Sigmoid colon (tissue), 7 donors: ENCODE measurements at places on chromosomes 3 and 15. TPM values are rescaled to one million over a fixed set of nuclear protein-coding genes. Genes with fewer than 3 reads are reported as not detected.
A peak's percentile ranks its signal among the peaks of the same experiment; 100 is the strongest.

GRCh38 chr15:84605554-84605882 is 4.7 kb downstream of the ZSCAN2 start:
- no peak for DNase-seq

- DNase-seq = no peak
These were observed 6.0 kb downstream of the SNRPA1 start for GRCh38 chr15:101288905-101289513.

- DNase-seq = no peak
These were observed 397.0 kb downstream of the EPHA3 start for GRCh38 chr3:89504432-89504831.

DNA sequence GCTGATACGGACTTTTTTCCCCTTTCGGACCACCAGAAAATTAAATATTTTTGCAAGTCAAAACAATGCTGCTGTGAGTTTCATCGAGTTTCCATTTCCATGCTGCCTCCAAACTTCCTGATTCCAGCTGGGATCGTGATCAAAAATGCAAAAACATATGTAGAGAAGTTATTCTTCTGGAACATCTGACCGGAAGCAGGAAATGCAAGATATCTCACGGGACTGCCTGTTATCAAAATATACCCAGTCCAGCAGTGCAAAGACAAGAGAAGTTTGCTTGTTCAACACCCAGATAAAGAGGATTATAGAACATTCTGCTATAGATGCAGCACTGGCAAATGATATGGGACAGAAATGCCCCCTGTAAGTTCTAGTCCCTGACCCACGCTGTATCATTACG is 726.7 kb upstream of the NR2F2 start:
- DNase-seq = no peak

Gene CFAP100
- total RNA-seq = not detected

- no peak for DNase-seq
These were observed 22.9 kb downstream of the SIAH2 start for GRCh38 chr3:150739877-150740645.

- peak; percentile 33 for DNase-seq
These were observed 22.2 kb downstream of the SEMA3G start for GRCh38 chr3:52422669-52423068.

GRCh38 chr15:55060836-55061235 is 135.9 kb downstream of the RSL24D1 start:
- DNase-seq = no peak

- DNase-seq = no peak
These were observed 244.1 kb downstream of the CNTN3 start for GRCh38 chr3:74370342-74370741.

Gene ATP13A5
- total RNA-seq = not detected

Gene DPH6
- 9.6 TPM for total RNA-seq

DNA sequence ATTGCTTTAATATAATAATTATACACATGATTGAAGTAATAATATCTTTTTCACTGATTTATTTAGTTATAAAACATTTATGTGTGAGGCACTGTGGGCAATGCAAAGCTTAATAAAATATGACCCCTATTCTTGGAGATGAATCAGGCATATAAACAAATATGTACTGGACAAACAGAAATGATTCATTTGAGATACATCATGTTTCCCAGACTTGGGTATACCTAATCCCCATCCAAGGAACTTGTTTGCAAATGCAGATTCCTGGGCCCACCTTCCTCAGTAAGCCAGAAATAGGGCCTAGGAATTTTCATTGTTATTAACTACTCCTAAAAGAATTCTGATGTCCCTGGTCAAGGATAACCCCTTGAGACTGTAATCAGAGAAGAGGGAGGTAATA is 184.2 kb downstream of the CHL1 start:
- no peak for DNase-seq

Gene ITIH3
- 0.14 TPM for total RNA-seq

GRCh38 chr3:101379658-101380376 is 59.4 kb upstream of the IMPG2 start:
- no peak for DNase-seq

DNA sequence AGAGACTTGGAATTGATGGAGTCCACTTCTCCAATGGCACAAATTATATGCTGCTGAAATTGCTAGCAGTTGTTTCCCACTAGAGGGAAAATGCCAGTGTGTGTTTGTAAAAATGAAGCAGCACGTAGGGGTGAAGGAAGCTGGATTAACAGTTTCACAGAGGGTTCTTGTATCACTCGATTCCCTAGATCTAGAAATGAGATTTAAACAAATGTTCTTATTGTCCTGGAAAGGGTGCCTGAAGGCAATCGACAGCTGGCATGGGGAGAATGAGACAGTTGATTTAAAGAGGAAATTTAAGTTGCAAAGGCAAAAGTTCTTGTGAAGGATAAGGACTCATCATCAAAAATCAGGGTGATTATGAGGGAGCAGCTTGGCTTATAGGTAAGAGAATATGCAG is 234.8 kb upstream of the ARPP21 start:
- no peak for DNase-seq

GRCh38 chr3:197317250-197317963 is 19.0 kb upstream of the DLG1 start:
- DNase-seq = no peak

- DNase-seq = no peak
These were observed 11.7 kb upstream of the MUSTN1 start for GRCh38 chr3:52846432-52846965.

GRCh38 chr3:52763466-52763865 is 7.3 kb downstream of the NEK4 start:
- DNase-seq = no peak

Gene SLC22A13
- not detected for total RNA-seq

GRCh38 chr15:61479613-61480012 is 250.5 kb upstream of the RORA start:
- DNase-seq = no peak

DNA sequence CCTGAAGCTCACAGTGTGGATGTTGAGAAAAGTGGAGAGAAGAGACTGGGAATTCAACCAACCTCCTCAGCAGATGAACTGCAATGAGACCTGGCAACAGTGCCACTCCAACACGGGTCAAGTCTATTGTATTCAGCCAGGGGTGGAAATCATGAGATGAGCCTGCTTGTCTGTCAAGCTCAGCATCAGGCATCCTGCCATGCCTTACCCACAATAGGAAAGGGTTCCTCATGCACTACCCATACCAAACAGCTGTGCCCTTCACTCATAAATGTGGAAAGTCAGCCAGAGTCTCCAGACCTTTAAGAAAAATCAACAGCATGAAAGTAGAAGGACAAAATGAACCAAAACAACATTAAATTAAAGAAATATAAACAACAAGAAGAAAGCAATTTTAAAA is 542.1 kb downstream of the EPHB1 start:
- DNase-seq = no peak

GRCh38 chr15:59532770-59533379 is 78.7 kb upstream of the GCNT3 start:
- peak; percentile 14 for DNase-seq

DNA sequence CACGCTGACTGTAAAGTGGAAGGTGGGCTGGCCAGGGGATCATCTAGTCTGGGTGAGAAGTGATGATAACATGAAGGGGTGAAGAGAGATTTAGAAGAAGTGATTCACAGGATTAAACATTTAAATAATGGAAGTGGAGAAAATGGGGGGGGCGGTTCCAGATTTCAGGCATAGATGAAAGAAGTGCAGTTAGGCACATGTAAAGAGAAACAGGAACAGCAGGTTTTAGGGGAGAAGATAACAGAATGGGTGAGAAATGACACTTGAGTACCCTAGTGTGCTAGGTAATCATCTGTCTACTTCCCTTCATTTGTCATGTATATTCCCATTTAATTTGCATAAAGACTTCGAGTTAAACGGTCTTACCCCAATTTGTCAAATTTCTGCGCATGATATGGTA is 15.3 kb downstream of the B3GNT5 start:
- DNase-seq = no peak

- no peak for DNase-seq
These were observed 290.7 kb upstream of the LMCD1 start for GRCh38 chr3:8210882-8211341.

DNA sequence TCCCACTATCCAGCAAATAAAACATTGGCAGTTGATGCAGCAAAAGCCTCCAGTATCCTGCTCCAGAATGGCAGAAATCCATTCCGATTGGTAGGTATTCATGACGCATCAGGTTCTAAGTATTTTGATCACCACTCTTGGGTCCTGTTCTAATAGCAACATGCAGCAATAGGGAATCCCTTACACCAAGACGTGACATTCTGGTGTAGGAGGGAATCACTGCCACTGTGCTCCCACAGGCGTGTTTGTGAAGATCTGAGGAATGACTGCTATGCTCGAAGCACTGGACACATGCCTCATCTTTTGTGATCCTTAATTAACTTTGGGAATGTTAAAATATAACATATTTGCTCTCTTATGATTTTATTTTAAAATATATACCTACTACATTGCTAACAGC is 552.9 kb downstream of the MECOM start:
- DNase-seq = no peak

GRCh38 chr15:66240240-66240794 is 13.2 kb downstream of the MEGF11 start:
- DNase-seq = no peak

Gene ARGFX
- not detected for total RNA-seq

DNA sequence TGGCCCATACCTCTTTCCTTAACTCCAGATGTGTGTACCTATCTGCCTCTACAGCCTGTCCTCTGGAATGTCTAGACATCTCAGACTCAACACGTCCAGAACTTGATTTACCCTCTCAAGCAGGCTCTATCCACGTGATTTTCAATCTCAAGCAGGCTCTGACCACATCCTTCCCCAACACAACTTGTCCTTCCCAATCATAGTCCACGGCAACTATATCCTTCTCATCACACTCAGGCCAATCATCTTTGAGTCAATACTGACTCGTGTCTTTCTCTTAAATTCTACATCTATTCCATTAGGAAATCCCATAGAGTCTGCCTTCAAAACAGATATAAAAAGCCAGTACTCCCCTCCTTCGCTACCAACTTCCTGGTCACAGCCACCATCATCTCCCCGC is 70.4 kb downstream of the FOXP1 start:
- no peak for DNase-seq

- no peak for DNase-seq
These were observed 11.4 kb downstream of the CRABP1 start for GRCh38 chr15:78351539-78351938.

DNA sequence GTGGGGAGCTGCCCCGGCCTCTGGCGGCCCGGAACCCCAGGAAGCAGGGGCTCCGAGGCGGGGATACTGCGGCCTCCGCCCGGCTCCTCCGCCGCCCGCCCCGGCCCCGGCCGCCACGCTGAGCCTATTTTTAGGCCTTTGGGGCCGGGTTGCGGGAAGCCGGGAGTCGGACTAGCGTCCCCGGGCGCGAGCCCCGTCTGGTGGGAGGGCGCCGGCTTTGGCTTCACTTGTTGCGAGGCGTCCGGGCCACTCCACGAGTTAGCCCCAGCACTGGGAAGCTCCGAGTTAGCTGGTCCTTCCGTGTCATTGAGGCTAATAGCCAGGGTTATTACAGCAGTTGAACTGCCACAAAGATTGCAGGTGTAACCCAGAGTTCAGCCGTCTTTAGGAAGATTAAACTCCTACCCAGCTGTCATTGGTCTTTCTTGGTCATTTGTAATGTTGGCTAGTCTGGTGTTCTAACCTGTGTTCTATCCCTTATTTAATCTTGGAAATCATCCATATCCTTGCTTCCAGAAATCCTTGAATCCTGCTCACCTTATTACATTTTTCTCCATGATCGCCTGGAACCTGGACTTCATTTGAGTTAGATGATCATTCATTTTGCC is 791 bp downstream of the GYG1 start:
- DNase-seq = peak; percentile 79

Gene DBR1
- 9.6 TPM for total RNA-seq

DNA sequence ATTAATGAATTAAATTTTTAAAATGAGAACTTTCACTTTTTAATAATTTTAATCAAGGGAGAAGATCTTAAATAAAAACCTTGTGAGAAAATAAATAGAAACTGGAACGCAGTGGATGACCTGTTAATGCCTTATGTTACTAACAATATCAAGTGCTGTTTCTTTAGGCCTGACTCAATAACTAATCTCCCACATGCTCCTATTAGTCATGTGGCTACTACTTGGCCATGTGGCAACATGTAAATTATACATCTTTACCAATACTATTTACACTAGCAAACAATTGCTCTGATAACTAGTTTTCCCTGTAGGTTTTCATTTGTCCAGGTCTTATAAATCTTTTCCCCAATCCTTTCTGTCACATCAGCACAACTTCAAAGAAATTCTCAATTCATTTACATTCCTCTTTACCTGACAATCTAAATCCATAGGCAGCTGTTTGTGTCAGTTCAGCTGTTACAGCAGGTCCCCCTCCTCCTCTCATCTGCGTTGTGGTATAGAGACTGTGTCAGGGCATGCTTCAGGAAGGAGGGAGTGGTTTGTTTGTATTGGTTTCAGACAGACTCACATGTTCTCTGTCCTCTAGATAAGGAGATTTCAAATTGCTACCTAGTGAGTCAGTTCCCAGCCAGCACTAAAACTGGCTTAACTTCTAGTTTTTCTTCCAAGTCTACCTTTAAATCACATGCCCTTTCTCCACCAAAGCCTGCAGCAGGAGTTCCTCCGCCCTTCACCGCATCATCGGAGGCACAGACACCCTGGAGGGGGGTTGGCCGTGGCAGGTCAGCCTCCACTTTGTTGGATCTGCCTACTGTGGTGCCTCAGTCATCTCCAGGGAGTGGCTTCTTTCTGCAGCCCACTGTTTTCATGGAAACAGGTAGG is 11.3 kb upstream of the C3orf52 start:
- DNase-seq = no peak

GRCh38 chr3:8595695-8596115 is 48.9 kb downstream of the SSUH2 start:
- DNase-seq = no peak

Gene BSN
- 0.55 TPM for total RNA-seq

Gene ABHD5
- total RNA-seq = 20.5 TPM

GRCh38 chr3:177528306-177529070 is 331.2 kb upstream of the TBL1XR1 start:
- DNase-seq = no peak

Gene MKRN2OS
- not detected for total RNA-seq

Gene A4GNT
- not detected for total RNA-seq

Gene LMAN1L
- not detected for total RNA-seq

GRCh38 chr15:52481915-52482314 is 46.8 kb downstream of the MYO5A start:
- no peak for DNase-seq

Gene COL7A1
- total RNA-seq = 3.1 TPM

GRCh38 chr3:123706871-123707270 is 122.0 kb upstream of the HACD2 start:
- no peak for DNase-seq

GRCh38 chr3:153210146-153210545 is 48.1 kb downstream of the RAP2B start:
- DNase-seq = no peak
